RWPE2 (cell line): ENCODE measurements at places on chromosomes 5 and 9.

DNA sequence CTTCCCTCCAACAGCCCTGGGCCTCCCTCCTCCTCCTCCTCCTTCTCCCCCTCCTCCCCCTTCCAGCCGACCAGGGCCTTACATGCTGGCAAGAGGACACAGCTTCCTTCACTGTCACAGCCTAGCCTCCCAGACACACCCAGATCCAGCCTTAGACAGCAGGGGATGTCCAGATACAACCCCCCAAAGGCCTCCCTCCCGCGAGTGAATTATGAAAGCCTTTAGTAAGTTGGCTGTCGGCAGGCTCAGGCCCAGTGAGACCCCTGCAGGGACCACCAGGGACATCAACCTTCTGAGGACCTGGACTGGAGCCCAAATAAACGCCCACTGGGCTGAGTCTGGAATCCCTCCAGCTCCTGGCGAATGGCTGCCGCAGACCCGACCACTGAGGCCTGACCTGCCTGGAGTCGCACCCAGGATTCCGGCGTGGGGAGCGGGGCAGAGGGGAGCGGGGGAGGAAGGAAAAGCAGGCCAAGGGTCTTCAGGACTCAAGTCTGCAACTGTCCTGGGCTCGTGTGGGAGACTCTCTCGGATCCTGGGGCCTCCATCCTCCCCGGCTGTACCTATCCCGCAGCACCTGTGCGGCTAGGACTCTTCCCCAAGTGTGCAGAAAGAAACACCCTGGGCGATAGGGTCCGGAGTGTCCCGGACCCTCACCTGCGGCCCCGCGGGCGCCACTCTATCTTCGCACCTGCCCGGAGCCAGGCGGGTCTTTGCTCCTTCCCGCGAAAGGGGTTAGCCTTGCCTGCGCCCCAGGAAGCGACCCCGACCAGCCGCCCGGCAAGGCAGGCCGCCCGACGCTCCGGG, 705 bp downstream of the SEPTIN8 start:
- no peaks in the 10 kb centered on the region for H3K27me3 ChIP-seq
- H3K4me1 ChIP-seq, result peaks cover 11% of the 10 kb centered on the region
- H3K27ac ChIP-seq, result peak overlapping the region; percentile 51
- DNase-seq, result peak; percentile 63
- no peaks in the 10 kb centered on the region for H3K36me3 ChIP-seq

GRCh38 chr5:50700706-50701105, 34.3 kb downstream of the PARP8 start:
- no peak overlapping the region for H3K4me3 ChIP-seq
- H3K27me3 ChIP-seq, result no peaks in the 10 kb centered on the region
- H3K27ac ChIP-seq, result no peak overlapping the region
- no peak for DNase-seq
- no peaks in the 10 kb centered on the region for H3K36me3 ChIP-seq

DNA sequence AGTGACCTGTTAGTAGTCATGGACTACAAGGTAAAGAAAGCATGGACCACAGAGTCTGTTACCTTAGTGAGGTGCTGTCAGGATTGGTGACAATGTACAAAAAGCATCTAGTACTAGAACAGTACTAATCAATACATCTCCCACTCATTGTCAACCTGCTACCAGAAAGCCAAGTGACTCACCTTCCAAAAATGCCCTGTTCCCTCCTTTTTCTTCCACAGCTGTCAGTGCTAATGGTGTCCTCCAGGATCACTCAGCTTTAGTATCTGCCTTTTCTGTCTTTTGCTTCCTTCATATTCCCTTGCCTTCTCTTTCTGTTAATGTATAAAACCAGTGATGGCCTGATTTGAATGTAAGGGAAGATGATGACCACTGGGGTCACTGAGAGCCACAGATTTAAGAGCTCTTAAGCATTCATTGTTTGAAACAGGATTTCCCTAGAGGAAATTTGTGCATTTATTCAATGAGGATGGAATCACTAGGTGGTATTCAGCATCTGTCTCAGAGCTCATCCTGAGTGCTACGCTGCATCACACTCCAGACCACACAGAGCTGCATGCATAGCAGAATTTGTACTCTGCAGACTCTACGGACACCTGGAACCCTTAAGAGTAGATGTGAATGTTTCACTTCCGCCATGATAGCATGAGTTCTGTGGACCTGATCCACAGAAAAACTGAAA, 71.0 kb downstream of the SV2C start:
- H3K36me3 ChIP-seq, result no peaks in the 10 kb centered on the region
- H3K27ac ChIP-seq, result no peak overlapping the region
- no peak for DNase-seq

DNA sequence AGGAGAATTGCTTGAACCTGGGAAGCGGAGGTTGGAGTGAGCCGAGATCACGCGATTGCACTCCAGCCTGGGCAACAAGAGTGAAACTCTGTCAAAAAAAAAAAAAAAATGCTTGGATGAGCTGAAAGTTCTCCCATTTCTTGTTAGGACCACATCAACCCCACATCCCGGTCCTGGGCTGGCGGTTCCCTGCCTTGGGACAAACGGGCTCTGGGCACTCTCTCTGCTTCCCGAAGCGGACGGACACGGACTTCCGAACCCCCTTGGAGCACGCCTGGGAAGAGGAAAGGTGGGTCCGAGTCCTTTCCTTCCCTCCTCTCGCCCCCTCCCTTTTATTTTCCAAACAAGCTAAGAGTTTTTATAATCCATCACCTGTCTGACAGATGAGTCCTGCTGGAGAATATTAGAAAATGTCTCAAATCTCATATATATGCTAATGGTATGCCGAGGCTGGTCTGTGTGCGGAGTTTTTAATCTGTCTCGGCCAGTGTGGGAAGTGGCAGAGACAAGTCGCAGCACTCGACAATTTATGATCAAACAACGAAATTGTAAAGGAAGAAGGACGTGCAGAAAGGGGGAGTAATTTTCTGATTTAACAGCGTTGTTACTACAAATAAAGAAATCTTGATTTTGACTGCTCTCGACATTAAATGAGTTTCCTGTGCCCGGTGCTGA, 257.9 kb upstream of the IRX4 start:
- H3K4me3 ChIP-seq, result no peak overlapping the region
- no peaks in the 10 kb centered on the region for H3K4me1 ChIP-seq
- H3K27ac ChIP-seq, result no peak overlapping the region
- peaks cover 9% of the 10 kb centered on the region for H3K27me3 ChIP-seq
- DNase-seq, result no peak
- no peaks in the 10 kb centered on the region for H3K36me3 ChIP-seq

GRCh38 chr9:126999315-127000068, 84.9 kb downstream of the RALGPS1 start:
- no peak overlapping the region for H3K4me3 ChIP-seq
- no peaks in the 10 kb centered on the region for H3K4me1 ChIP-seq
- DNase-seq, result no peak

DNA sequence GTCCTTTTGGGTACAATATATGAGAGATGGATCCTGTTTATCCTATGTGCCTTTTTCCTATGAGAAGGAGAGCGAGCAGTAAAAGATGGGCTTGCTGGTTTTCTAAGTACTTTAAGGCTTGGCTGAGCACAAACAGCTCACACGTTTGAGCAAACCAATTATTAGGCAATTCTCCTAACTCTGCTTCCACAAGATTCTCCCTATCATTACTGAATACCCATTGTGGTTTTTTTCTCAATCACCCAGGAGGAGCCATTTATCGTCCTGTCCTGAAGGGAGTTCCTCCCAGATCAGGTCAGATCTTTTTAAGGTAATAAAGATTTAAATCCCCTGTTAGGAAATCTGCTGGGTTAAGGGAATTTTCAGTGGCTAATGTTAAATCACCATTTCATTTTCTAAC, 19.4 kb upstream of the C1QTNF3 start:
- no peaks in the 10 kb centered on the region for H3K27me3 ChIP-seq
- no peaks in the 10 kb centered on the region for H3K4me1 ChIP-seq
- no peaks in the 10 kb centered on the region for H3K36me3 ChIP-seq
- H3K4me3 ChIP-seq, result no peak overlapping the region
- DNase-seq, result no peak
- H3K27ac ChIP-seq, result no peak overlapping the region

- no peaks in the 10 kb centered on the region for H3K4me1 ChIP-seq
- H3K27me3 ChIP-seq, result peaks cover 39% of the 10 kb centered on the region
- H3K36me3 ChIP-seq, result no peaks in the 10 kb centered on the region
Measured at GRCh38 chr5:59864718-59865117, 28.8 kb downstream of the PDE4D start.

- no peaks in the 10 kb centered on the region for H3K36me3 ChIP-seq
- H3K27ac ChIP-seq, result peak overlapping the region; percentile 92
- no peaks in the 10 kb centered on the region for H3K27me3 ChIP-seq
- no peak overlapping the region for H3K4me3 ChIP-seq
- peak; percentile 88 for DNase-seq
Measured at GRCh38 chr9:130927995-130928900, 10.8 kb downstream of the FIBCD1 start.

DNA sequence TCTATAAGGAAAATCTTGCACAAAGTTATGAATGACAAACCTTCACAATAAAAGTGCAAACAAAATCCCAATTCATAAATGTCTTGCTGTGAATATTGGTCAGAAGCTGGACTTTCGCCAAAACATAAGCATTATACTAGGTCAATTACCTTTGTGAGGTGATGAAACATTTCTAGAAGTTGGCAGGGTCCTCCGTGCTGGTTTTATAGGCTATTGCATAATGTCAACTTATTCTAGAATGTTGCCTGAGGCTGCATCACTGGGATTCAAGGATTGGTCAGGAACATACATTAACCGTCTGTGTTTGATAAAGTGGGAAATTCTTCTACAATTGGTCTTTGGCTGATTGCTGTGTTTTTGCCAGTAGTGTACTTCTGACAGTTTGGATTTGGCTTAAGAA, 49.8 kb upstream of the PALM2AKAP2 start:
- H3K4me3 ChIP-seq, result no peak overlapping the region
- DNase-seq, result peak; percentile 61
- H3K36me3 ChIP-seq, result no peaks in the 10 kb centered on the region
- peak overlapping the region; percentile 23 for H3K27ac ChIP-seq

DNA sequence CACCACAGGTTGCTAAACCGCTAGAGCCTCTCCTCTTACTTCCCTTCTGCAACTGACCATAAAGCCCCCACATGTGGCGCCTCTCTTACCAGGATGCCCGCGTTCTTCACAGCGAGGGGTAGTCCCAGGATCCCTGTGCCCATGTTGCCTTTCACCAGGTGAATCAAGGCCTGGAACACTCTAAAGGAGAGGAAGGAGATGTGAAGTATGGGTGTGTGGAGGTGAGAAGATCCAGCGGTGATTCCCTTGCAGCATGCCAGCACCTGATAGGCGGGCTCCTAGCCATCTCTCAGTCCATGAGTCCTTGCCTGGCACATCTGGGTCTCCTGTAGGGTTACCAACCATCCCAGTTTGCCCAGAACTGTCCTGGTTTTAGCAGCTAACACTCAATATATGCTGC, 3.3 kb downstream of the SLC36A2 start:
- no peak overlapping the region for H3K4me3 ChIP-seq
- no peaks in the 10 kb centered on the region for H3K4me1 ChIP-seq
- no peak for DNase-seq

- H3K27ac ChIP-seq, result peak overlapping the region; percentile 19
- H3K4me3 ChIP-seq, result no peak overlapping the region
- H3K36me3 ChIP-seq, result no peaks in the 10 kb centered on the region
- H3K4me1 ChIP-seq, result peaks cover 6% of the 10 kb centered on the region
Measured at GRCh38 chr9:129609486-129610212, 11.3 kb downstream of the C9orf50 start.

DNA sequence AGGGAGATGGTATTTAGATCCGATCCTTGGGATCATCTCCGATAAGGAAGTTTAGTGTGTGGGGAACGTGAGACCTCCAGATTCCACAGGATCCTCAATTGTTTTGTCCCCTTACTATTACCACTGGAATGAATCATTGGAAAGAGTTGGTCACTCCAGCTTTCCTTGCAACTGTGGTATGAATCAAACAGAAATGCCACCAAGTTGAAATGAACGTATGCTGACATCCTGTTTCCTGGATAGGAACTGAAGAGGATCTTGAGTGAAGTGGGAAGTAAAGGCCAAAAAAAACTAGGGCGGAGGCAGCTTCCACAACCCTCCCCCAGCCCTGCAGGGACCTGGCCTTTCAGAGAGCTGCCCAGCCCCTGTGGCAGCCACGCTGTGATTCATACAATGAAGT, 23.9 kb downstream of the IRX1 start:
- H3K27ac ChIP-seq, result no peak overlapping the region
- H3K27me3 ChIP-seq, result no peaks in the 10 kb centered on the region
- no peaks in the 10 kb centered on the region for H3K4me1 ChIP-seq
- no peaks in the 10 kb centered on the region for H3K36me3 ChIP-seq
- no peak overlapping the region for H3K4me3 ChIP-seq
- no peak for DNase-seq

DNA sequence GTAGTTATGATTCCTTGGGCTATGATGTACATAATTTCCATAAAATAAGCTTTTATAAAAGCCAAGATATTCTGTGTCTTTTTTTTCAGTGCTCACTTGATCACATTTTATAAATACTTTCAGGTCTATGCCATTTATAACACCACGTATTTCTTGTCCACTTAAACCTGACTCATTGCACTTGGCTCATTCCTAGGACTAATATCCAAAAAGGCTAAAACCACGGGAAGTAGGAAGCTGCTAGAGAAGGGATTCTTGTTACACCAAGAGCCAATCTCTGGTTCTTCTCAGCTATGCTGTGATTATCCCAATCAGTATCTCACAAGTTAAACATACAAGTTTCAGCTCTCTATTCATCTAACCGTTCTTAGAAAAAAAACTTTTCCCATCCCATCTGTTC, 80.4 kb upstream of the CDH6 start:
- H3K27ac ChIP-seq, result no peak overlapping the region
- H3K4me1 ChIP-seq, result no peaks in the 10 kb centered on the region
- no peak overlapping the region for H3K4me3 ChIP-seq
- DNase-seq, result no peak
- no peaks in the 10 kb centered on the region for H3K27me3 ChIP-seq
- no peaks in the 10 kb centered on the region for H3K36me3 ChIP-seq

GRCh38 chr9:1875921-1876448, 139.2 kb upstream of the SMARCA2 start:
- no peaks in the 10 kb centered on the region for H3K4me1 ChIP-seq
- DNase-seq, result no peak
- H3K36me3 ChIP-seq, result no peaks in the 10 kb centered on the region
- H3K27me3 ChIP-seq, result no peaks in the 10 kb centered on the region
- H3K27ac ChIP-seq, result no peak overlapping the region
- no peak overlapping the region for H3K4me3 ChIP-seq

DNA sequence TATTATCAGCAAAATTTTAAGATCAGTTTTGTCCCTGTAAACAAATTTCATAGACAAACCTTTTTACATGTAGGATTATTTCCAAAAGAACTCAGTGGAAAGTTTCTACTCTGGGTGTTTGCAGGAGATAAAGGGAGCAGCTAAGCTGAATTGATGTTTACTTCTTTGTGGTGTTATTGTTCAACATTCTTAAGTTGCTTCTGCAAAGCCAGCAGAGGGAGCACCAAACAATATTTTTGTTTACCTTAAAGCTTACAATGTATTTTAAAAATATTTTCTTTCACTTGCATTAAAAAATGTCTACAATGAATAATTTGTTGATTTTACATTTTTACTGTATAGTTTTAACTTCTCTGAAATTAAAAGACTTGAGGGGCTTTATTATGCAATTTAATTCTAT, 135.4 kb downstream of the ATG10 start:
- H3K27ac ChIP-seq, result no peak overlapping the region
- H3K36me3 ChIP-seq, result no peaks in the 10 kb centered on the region
- H3K4me3 ChIP-seq, result no peak overlapping the region
- no peak for DNase-seq

GRCh38 chr9:18941060-18941740, 91.8 kb downstream of the SAXO1 start:
- no peak overlapping the region for H3K4me3 ChIP-seq
- no peak overlapping the region for H3K27ac ChIP-seq
- no peak for DNase-seq
- H3K36me3 ChIP-seq, result no peaks in the 10 kb centered on the region
- no peaks in the 10 kb centered on the region for H3K27me3 ChIP-seq
